ENCODE measurements at places on chromosomes 4 and X.

DNA sequence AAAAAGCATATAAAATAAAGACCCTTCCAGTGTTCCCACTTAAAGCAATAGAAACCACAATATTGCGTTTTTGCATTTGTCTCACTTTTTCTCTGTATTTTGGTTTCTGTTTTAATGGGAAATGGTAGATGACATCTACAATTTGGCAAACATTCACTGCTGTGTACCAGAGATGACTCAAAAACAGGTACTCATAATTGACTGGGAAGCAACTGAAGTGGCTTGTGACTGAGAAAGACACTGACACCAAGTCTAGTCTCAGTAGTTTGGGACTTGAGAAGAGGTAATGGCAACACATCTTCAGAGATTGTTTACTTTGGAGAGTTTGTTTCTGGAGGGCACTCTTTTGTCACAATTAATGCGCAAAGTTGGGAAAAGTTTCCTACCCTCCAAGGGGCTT, 42.0 kb downstream of the AREG start:
- no peak for DNase-seq

DNA sequence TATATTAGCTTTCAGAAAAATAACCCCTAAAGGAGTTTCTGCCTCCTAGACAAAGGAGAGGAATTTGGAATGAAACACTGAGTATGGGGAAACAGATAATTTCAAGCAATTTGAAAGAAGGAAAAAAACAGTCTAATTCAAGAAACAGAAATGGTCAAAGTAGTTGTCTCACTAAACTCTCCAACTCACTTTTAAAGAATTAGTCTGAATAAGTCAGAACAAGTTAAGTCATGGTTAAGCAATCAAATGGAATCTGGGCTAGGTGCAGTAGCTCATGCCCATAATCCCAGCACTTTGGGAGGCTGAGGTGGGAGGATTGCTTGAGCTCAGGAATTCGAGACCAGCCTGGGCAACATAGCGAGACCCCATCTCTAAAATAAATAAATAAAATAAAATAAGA, 95.7 kb upstream of the GRIA3 start:
- DNase-seq, result no peak

- DNase-seq, result no peak
Measured at GRCh38 chr4:159212675-159213293, 109.9 kb downstream of the RAPGEF2 start.

GRCh38 chr4:145252190-145252589, 71.8 kb upstream of the OTUD4 start:
- DNase-seq, result no peak

DNA sequence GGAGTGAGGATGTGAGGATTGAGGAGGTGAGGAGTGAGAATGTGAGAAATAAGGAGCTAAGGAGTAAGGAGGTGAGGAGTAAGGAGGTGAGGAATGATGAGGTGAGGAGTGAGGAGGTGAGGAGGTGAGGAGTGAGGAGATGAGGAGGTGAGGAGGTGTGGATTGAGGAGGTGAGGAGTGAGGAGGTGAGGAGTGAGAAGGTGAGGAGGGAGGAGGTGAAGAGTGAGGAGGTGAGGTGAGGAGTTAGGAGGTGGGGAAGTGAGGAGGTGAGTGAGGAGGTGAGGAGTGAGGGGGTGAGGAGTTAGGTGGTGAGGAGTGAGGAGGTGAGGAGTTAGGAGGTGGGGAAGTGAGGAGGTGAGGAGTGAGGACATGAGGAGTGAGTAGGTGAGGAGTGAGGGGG, 74.8 kb upstream of the MXD4 start:
- DNase-seq, result no peak

DNA sequence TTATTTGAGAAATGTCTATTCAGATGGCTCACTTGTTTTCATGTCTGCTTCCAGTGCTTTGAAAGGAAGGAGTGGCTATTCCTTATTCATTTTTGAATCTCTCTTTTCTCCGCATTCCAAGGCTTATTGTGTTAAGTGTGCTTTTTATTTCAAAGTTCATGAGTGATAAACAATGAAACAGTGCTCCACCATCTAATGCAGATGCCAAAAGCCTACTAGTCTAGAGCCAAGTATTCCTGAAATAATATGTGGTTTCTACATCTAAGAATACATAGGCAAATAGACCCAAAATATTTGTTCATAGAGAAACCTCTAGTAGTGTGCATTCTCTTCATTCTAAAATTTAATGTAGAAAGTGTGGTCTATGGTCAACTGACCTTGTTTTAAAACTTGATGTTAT, 187.3 kb downstream of the GABRB1 start:
- DNase-seq, result no peak

DNA sequence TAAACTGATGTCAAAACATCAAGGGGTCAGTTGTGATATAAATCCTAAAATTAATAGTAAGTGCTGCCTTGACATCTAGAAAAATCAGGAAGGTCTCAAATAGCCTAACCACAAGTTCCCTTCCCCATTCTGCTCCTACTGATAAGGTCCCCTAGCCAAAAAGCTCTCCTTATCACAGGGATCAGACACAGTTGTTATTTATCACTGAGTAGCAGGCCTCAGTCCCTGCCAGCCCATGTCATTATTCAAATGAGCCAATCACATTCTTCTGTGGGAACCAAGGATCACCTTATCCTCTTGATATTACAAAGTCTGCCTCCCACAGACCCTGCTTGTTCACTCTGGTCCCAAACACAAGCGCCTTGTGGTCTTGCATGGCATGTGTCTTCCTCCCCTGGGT, 23.3 kb upstream of the TMEM255A start:
- no peak for DNase-seq

GRCh38 chr4:124279741-124280140, 432.8 kb downstream of the ANKRD50 start:
- DNase-seq, result no peak

DNA sequence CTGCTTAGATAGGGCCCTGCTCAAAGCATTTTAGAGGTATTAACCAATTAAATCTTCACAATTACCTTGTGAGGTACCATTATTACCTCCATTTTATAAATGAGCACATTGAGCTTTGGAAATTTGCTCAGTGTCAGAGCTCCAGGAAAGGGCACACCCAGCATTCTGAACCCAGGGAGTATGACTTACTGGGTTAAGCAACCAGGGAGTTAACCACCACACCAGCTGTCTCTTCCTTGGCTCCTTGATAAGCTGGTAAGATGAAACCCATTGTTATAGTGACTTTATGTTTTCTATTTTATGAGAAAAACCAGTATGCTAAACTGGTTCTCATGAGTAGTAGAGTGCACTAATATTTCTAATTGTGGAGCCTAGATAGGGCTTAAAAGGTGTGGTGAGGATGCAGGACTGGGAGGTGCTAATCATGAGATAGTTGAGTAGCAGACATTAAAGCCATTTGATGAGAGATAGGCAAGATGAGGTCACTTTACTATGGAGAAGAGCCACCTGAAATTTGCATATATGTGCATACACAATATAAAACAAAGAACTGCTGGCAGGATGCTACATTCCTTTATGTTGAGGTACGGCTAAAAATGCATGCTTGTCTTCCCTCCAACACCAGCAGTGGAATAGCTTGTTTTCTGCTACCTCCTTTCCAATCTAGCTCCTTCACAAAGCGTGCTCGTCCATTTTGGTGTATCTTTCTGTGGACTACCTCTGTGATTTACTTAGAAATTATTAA, 556.1 kb downstream of the SPRY1 start:
- DNase-seq, result no peak

- DNase-seq, result no peak
Measured at GRCh38 chrX:129093706-129094105, 429.6 kb downstream of the SMARCA1 start.

GRCh38 chr4:139123910-139124309, 53.1 kb downstream of the ELF2 start:
- DNase-seq, result no peak

GRCh38 chrX:54944816-54945215, 24.2 kb downstream of the TRO start:
- DNase-seq, result no peak

- DNase-seq, result no peak
Measured at GRCh38 chr4:1518997-1519700, 112.9 kb upstream of the NKX1-1 start.

DNA sequence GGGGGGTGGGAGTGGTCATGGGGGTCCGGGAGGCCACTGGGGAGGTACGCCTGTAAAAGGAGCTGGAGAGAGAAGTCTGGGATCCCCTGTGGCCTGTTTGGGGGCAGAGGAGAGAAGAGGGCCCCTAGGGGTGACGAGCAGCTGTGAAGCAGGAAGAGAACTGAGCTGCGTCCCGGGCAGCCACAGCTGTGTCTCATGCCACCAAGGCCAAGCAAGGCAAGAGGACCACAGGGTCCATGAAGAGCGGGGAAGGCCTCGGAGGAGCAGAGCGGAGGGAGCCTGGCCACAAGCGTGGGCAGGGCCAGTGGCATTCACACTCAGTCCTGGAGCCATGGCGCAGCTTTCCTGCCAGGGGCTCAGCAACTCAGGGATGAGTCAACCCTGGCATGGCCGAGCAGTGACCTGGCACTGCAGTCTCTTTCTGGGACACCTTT, 13.6 kb upstream of the NAT8L start:
- no peak for DNase-seq

DNA sequence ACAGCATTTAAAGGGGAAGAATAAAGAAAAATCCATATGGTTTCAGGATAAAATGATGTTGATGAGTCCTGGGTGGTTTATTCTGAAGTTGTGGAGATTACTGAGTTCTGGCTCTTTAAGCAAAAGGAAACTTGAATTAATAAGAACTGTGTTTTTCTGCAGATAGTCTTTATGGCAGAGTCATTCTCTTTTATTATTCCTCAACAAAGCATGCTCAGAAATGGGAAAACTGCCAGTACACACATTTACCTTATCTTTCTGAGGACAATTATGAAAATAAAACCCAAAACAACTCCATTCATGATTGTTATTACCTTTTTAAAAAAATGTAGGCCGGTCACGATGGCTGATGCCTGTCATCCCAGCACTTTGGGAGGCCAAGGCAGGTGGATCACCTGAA, 58.5 kb downstream of the ADD1 start:
- DNase-seq, result no peak

DNA sequence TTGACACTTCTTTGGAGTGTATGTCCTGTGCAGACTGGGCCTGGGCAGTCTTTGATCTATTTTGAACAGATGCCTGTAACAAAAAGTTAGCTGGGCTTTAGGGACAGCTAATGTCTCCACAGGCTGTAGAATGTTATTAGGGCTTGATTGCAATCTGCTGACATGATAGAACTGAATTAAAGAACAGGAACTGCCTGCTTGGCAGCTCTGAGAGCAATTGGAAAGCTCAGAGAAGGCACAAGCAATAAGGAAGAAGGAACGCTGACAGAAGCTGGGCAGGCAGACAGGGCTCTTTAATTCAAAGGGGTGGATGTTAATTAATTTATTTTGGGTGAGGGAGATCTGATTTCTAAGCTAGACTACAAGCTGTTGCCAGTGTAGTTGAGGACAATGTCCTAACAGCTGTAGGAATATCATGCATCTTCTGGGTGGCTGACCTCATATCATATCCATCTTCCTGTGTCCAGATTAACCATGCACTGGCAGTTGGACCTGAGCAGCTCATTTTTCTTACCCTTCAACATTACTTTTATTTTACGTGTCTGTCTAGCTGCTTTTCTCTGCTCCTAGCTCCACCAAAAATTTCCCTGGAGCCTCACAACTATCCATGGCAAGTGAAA, 20.7 kb upstream of the GRXCR1 start:
- no peak for DNase-seq

- no peak for DNase-seq
Measured at GRCh38 chr4:147096667-147097604, 151.3 kb upstream of the TTC29 start.

DNA sequence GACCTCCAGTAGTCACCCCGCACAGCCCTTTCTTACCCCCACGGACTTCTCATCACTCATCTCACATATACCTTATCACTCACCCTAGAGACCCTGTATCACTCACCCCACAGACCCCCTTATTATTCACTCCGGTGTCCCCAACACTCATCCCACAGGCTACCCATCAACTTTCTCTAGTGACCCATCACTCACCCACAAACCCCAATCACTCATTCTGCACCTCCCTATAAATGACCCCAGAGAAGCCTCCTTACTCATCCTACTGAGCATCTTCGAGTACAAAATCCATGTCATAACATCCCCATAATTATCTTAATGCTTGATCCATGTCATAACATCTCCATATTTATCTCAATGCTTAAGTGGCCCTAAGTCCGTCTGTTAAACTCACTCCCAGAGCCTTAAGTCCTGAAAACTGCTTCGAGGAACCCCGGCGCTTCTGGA, 934 bp downstream of the ZNF41 start:
- DNase-seq, result no peak

DNA sequence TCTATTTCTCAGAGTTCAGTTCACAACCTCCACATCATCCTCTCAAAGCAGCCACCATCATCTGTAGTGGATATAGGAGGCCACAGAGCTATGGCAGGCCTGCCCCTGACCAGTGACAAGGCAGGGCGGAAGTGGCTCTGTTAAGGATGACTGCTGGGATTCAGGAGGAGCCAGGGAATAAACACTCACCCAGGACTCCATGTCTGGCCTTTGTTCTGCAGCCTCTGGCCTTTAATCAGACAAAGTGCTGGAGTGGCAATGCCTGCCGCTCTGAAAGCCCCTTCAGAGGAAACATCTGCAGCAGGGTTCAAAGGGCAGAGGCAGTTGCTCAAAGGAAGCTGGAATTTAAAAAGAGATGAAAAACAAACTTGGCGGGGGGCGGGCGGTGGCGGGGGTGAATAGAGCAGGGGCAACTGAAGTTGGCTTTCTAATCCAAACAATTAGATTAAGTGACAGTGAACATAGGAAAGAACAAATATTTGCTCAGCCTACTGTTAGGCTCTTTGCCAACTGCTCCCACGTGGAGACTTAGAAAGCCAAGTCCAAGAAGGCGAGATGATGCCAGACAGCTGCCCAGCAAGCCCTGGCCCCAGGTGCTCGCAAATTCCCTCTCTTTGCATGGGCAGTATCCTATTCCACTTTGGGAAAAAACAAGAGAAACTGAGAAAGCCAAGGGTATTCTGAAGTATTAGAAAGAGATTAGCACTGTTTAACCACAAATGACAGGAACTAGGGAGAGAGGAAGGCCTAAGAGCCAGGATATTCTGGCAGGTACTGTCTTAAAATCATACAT, 5.5 kb downstream of the MPP1 start:
- DNase-seq, result no peak

GRCh38 chrX:49077941-49078340, 1.7 kb downstream of the WDR45 start:
- DNase-seq, result no peak

Measured in stimulated activated CD4-positive, alpha-beta T cell treated with anti-CD3 and anti-CD28 coated beads, Interleukin-4, amount 100 ng/mL, for 1 hour (primary cell).